ENCODE measurements at places on chromosomes 3 and 15. TPM values are rescaled to one million over a fixed set of nuclear protein-coding genes. Genes with fewer than 3 reads are reported as not detected.

DNA sequence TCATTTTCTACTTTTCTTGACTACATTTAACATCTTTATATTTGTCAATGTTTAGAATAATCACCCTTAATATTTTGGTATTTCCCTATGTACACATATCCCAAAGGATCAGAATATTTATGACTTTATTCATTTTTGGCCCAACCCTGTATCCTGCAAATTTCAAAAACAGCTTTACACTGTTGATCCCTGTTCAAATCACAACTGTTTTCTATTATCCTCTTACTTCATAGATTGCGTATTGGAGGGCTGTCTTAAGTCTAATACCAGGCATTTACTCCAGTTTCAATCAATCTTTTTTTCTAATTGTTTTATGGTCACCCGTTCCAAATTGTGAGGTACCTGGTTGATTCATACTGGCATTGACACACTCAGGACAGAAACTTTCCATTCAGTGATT is 107.9 kb downstream of the RPL22L1 start:
- DNase-seq: no peak

- no peak for DNase-seq
Measured at GRCh38 chr15:90035095-90035839, 34.1 kb downstream of the ZNF710 start.

DNA sequence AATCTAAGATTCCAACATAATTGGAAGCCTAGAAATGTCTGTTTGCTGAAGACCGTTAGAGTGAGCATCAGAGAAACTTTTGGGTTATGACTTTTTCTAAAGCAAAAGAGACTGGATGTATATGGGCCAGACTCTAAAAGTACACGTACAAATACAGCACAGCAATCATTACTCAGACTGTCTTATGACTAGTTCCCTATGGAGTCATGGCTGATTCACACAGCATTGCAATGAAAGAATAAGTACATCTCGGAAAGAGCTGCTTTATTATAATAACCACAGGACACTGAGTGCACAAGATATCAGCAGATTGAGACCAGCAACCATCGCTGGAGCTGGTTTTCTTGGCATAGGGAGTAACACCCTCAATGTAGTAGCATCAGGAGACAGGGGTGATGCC is 618.6 kb downstream of the NLGN1 start:
- DNase-seq: no peak

Gene LMLN
- total RNA-seq: 7.8 TPM

Gene WWTR1
- 0.11 TPM for total RNA-seq

GRCh38 chr15:39304201-39304841 is 276.6 kb upstream of the THBS1 start:
- no peak for DNase-seq

Gene MYZAP
- total RNA-seq: not detected

GRCh38 chr3:124965413-124965812 is 30.9 kb upstream of the MUC13 start:
- no peak for DNase-seq
